NCI-H1417 treated with DMSO at 0.1 percent for 48 hours (cell line): ENCODE measurements at places on chromosomes 2 and 18.

DNA sequence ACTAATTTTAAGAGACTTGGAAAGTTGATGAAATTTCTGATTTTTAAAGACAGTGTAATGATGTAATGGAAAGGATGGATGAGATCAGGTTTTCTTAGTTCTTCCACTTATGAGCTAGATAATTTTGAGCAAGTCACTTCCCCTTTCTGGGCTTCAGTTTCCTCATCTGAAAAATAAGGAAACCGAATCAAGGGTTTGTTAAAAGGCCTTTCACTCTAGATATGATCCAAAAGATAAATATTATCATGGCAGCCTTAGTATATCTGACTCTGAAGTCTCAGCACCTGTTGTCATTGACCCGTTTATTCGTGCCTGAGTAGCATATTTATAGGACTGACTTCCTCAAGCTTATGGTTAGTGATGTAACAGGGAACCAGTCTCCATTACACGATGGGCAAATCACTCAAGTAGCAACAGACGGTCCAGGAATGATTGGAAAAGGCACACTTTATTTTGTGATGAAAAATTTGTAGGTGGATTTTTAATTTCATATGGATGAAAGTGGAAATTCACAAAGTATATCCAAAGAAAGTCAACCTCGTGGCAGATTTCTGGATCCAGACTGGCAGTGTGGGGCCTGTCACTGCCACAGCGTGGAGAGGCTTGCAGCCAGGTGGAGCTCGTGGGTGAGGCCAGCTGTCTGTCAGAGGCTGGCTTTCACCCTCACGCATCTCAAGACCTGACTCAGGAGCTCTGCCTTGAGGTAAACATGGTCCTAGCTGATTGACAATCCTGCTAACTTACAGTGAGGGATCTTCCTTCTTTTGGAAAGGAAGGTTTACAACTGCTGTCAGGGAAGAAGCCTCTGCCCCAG, 137.9 kb upstream of the CXCR4 start:
- no peak for DNase-seq

- no peak for DNase-seq
Measured at GRCh38 chr2:170651624-170652325, 63.4 kb upstream of the SP5 start.

DNA sequence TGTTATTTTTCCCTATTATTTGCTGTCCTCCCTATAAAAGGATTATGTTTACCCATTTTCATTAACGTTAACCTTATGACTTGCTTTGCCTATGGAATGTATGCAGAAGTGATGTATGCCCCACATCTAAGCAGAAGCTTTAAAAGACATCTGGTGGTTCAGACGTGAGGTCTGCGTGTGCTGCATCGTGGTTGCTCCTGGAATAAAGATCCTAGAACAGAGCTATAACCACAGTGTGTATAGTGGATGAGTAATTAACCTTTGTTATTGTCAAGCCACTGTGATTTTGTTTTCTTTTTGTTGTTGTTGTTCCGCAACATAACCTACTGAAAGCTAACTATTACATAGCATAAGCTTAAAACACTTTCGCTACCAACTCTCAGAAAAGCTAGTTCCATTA, 20.9 kb upstream of the CFAP36 start:
- DNase-seq = no peak

GRCh38 chr2:217394510-217395351, 534.9 kb upstream of the TNP1 start:
- no peak for DNase-seq

- DNase-seq = no peak
Measured at GRCh38 chr2:150327564-150328489, 159.6 kb downstream of the RND3 start.

- DNase-seq = no peak
Measured at GRCh38 chr2:205369813-205370212, 312.5 kb upstream of the NRP2 start.

- DNase-seq = no peak
Measured at GRCh38 chr2:127094509-127095366, 12.2 kb downstream of the BIN1 start.

DNA sequence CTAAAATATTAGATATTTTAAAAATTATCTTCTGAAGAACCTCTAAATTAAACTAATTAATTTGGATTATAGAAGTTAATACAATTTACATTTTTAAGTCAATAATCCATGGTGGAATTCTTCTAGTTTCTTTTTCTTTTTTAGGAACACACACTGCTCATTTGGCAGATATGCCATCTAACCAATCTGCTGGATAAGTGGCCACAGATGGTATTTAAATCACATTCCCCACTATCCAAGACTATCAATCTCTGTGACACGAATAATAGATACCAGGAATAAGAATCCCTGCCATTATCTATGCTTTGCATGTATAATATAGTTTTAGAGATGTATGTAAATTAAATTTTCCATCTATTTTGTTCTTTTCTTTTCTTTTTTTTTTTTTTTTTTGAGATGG, 58.5 kb downstream of the CABYR start:
- DNase-seq = no peak

DNA sequence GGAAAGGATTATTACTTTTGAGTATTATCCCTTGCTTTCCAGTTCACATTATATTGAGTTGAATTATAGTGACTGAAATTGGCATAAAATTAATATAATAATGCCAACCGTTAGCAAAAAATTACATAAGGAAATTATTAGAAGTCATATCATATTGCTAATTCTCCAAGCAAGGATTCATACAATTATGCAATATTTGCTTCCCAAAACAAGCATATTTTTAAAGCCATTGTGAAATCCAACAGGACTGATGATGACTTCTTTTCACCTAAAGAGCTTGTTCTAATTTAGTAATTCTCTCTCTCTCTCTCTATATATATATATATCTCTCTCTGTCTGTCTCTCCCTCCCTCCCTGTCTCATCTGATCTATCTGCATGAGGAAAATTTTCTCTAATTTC, 283.5 kb downstream of the DSEL start:
- DNase-seq = no peak

GRCh38 chr2:9650119-9650821, 19.5 kb upstream of the YWHAQ start:
- DNase-seq = no peak

- DNase-seq = no peak
Measured at GRCh38 chr2:47119001-47119400, 36.1 kb downstream of the STPG4 start.

DNA sequence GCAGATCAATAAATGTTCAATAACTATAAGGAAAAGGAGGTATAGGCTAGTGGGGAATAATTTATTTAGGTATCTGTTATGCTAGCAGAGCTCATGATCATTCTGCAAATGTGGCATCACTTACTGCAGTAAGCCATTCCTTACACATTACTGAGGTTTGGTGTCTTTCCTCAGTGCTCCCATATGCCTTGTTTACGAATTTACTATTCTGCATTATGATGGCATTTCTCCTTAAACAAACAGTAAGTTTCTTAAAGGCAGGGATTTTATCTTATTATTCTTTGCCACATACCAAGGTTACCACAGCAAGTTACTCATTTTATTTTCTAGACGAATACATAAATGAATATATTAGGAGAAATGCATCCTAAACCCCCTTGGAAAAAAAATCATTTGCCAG, 88.4 kb downstream of the DSEL start:
- DNase-seq = no peak

DNA sequence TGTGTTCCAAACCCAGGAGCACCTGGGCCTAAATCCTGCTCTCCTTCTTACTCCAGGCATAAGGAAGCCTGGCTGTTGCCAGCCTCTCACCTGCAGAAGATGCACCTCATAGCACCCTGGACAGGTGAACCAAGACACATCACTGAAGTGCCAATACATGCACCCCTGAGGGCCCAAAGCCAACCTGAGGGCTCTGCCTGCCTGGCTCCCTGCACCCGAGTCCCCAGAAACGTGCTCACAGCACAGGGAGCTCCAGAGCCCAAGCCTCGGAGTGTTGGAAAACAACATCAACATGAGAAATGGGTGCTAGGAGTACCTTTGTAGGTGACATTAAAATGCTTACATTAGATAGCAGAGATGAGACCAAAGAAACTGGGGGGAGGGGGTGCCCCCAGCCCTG, 96.3 kb upstream of the RAB6C start:
- no peak for DNase-seq

DNA sequence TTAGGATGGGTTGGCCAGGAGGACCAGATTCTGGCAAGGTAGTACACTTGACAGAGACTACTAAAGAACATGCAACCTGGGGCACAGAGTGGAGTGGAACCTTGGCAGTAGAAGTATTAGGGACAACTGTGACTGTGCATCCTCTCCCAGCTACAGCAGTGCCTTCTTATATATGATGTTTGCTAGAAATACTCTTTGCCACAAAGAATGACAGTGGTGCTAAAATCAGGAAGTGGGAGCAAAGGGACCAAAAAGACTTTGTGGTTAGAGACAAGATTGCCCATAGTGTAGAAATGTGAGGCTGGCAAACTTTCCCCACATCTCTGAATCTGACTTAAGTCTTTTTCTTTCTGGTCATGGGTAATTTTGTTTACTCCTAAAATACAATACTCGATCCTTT, 9.4 kb upstream of the SLC38A11 start:
- no peak for DNase-seq

- DNase-seq = no peak
Measured at GRCh38 chr2:15160201-15160991, 400.7 kb downstream of the NBAS start.

GRCh38 chr18:55343396-55344073, 244.5 kb downstream of the TCF4 start:
- DNase-seq = peak; percentile 47

DNA sequence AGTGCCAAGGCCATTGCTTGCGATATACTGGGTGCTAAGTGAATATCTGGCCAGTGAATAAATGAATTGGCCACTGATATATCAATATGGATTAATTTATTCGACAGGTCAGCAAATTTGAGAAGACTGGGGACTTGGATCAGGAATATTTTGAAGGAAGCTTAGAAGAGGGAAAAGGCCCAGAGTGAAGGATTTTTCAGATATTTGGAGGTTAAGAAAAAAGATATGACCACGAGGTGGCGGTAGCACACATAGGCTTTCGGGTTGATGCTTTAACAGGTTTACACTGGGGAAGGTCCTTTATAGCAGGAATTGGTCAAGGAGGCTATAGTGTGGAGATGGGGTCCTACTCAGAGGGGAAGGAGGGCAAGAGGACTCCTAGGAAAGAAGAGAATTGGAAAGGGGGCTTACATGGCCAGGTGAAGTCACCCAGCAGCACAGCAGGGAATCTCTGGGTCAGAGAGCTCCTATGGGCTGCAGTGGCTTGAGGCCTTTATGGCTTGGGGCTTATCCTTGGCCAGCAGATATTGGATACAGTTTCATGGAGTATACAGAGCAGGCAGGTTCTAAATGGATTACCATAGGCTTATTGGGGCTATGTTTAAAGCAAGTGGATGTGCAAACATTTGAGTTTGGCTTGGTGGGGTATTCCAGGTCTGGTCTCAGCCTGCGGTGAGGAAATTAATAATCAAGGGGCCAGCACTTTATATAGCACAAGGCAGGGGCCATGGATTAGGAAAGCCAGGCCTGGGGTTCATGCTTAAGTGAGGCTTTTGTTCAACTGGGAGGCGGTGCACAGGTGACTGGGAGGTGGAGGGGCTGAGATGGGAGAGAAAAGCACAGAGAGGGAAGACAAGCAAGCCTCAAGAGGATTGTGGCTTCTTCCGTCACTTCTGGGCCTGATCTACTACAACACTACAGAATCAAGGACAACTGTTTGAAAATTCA, 9.7 kb downstream of the IL1RN start:
- DNase-seq = no peak

- DNase-seq = no peak
Measured at GRCh38 chr2:46047290-46047689, 249.9 kb upstream of the EPAS1 start.

DNA sequence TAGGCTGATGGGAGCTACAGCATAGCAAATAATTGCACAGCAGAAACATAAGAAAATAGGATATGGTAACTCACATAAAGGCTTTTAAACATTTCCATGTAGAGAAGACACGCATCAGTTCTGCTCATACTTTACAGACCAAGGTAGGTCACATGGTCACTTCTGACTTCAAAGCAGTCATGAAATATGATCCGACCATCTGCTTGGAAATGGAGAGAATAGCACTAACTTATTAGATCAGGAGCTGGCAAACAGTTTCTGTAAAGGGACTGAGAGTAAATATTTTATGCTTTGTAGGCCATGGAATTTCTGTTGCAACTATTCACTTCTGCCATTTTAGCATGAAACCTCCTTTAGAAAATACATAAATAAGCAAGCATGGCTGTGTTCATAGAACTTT, 936.6 kb upstream of the FANCL start:
- DNase-seq = no peak

DNA sequence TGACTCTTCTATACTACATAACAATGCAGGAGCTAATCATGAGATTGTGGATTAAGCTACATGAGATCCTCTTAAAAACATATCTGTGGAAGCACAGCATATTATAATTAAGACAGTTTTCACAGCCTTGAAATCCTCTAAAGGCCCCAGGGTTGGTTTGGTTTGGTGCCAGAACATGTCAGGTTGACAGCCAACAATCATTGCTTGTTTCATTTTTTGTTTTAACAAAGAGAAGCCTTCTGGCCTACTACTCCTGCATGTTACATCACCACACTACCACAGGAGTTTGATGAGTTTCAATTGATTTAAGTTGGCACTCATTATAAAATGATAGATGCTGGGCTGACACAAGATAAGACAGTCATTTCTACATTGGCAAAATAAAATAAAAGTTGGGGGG, 255.9 kb upstream of the ERBB4 start:
- DNase-seq = no peak

DNA sequence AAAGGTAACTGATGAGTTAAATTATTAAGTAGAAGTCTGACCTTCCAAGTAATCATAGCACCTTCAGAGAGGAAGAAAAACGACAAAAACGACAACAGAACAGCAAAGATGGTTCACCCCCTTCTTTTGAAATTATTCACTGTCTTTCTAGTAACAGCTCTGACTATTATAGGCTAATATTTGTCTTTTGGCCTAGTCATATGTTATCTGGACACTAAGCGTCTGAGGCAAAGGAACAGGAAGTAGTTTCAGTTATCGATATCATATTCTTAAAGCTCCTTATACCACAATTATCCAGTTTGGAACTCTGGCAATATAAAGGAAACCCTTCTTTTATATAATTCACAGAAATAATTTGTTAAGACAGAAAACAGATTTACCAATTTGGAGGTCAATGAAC, 27.6 kb upstream of the SLC40A1 start:
- no peak for DNase-seq

- DNase-seq = no peak
Measured at GRCh38 chr2:216736326-216736725, 41.0 kb upstream of the IGFBP5 start.

DNA sequence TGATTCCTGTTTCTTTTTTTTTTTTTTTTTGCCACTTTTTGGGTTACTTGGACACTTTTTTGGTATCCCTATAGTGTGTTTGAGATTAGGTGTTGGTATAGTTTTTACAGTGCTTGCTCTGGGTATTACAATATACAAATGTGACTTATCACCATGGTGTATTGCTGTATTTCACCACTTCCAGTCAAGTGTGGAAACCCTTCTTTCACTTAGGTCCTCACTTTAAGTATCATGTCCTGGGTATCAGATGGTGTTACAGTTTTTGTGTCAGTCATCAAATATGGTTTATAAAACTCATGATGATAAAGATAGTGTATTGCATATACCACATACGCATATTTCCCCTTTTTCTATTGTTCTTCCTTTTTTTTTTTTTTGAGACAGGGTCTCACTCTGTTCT, 1.8 kb downstream of the ATP9B start:
- DNase-seq = no peak
